ENCODE measurements at places on chromosomes 5 and 9.

DNA sequence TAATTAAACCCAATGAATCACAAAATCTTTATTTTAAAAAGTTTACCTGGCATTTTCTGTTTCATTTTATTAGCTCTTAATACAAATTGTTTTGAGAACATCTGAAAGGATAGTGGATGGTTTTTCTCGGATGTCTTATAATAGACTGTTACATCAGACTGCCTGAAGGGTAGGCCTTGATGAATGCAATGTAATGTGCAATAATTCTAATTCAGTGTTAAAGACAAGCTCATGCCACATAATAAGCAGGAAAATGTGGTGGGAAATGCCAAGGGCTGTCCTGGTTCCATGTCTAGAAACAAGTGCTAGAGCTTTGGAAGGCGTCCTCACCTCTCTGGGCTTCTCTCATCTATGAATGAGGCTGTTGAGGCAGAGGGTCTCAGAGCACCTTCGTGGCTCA lies 148.1 kb downstream of the DEPDC1B start:
- DNase-seq: no peak

DNA sequence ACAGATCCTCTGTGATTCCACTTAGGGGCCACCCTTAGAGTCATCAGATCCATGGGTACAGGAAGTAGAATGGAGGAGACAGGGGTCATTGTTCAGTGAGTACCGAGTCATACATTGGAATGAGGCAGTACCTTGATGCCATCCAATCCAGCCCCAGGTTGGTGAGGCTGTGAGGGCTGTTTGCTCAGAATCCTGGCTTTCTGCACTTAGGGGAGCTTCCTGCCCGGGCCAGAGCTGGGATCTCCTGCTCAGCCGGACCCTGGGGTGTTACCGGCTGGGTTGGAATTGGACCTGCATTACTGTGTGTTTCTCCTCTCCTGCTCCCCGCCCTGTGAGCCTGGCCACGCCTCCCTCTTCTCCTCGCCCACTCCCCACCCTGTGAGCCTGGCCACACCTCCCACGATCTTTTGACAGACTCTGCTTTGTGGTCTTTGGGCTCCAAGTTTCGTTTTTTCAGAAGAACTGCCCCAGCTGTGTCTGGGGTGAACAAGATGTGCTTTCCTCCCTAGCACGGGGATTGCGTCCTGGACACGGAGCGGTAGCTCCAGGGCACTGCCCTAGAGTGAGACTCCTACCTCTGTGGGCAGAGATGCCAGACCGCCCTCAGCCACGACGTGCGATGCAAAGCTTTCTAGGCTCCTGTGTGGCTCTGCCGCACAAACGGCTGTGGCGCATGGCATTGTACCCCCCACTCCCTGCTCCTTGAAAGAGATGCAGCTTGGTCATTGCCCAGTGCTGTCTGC lies 15.4 kb downstream of the TRAF2 start:
- DNase-seq: peak; percentile 39

DNA sequence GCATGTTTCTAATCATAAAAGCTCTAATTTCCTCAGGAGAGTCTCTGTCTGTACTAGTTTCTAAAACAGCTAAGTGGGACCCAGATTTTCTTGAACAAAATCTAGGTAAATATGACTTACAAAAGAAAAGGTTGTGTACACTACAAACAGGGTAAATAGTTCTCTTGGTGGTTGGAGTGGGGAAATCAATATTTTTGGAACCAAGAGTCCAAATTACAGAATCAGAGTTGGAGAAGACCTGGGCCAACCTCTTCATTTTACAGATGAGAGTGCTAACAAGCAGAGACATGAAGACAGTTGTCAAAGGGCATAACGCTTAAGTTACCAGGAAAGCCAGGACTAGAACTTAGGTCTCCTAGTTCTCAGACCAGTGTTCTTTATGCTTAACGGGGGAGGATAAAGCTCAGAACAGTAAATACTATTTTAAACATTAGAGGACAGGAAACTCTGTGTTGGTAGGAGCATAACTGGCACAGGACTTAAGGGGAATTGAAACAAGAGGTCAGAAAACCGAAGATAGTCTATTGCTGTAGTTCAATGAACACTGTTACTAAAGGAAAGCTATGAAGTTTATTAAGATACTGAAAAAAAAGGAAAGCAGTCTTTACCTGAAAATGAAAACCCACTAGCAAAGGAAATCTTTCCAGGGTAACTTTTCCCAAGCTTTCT lies 9.3 kb upstream of the GOLGA1 start:
- DNase-seq: no peak

DNA sequence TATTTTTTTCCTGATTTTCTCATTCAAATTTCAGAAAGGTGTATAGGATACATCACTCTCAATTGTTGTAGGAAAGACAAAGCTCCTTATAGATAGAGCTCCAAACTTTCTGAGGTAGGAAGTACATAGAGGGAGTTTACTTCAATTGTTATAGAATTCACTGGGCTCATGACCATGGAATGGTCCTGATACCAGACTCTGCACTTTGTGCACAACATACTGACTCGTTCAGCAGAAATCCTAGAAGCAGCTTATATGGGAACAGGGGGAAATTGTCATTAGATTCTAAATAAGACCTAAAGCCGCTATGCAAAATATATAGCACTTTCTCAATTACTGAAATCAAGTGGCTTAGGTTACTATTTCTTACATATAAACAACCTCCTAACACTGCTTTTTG lies 240.5 kb upstream of the TUSC1 start:
- no peak for DNase-seq

DNA sequence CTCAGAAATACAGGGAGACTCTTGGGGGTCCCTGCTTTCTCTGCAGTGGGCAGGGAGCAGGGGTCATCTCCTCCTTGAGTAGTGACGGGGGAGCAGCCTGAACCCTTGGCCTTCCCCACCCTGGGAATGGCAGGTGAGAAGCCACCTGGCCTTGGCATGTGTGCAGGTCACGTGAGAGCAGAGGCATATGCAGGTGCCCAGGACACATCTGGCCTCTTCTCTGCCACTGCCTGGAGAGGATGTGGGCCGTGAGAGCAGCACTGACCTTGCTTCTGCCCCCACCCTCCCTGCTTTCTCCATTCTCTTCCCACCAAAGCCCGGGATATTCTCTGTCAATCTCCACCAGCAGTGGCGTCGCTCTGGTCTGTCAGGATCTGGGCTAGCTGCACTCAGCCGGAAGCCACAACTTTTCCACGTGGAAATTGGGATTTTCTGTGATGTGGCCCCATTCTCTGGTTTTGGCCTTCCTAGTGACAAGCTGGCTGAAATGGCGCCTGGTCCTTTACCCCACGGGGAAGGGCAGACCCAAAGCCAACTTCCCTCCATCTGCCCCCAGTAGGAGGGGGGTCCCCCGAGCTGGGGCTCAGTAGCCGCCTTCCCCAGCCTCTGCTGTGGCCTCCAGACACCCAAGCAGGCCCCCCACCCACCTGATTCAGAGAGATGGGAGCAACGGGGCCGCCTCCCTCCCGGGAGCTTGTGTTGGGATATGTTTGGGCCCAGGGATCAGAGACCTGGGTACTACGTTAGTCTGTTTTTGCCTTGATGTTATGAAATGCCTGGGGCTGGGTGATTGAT lies 70.4 kb upstream of the FCN1 start:
- no peak for DNase-seq

DNA sequence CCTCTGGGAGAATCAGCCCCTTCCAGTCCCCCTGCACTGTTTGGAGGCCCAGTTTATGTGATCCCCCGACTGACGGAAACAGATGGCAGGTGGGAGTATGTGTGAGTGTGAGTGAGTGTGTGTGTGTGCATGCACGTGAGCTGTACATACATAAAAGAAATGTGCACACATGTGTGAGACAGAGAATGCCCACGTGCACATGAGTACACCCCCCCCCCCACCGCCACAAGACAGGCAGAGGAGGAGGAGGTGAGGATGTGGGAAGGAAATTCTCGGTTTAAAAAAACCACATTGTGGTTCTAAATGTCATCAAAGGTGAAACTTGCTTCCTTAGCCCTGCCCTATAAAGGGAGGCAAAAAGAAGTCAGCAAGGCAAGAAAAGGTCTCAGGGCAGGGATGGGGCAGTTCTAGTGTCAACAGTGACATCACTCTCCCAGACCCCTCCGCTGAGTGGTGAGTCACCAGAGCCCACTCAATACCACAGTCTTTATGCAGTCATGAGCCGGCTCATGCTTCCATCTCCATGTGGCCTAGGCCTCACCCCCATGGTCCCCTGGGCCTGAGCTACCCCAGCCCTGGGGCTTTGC lies 79.2 kb upstream of the HSPA9 start:
- peak; percentile 7 for DNase-seq

GRCh38 chr9:27679338-27679737 lies 106.1 kb upstream of the C9orf72 start:
- no peak for DNase-seq

DNA sequence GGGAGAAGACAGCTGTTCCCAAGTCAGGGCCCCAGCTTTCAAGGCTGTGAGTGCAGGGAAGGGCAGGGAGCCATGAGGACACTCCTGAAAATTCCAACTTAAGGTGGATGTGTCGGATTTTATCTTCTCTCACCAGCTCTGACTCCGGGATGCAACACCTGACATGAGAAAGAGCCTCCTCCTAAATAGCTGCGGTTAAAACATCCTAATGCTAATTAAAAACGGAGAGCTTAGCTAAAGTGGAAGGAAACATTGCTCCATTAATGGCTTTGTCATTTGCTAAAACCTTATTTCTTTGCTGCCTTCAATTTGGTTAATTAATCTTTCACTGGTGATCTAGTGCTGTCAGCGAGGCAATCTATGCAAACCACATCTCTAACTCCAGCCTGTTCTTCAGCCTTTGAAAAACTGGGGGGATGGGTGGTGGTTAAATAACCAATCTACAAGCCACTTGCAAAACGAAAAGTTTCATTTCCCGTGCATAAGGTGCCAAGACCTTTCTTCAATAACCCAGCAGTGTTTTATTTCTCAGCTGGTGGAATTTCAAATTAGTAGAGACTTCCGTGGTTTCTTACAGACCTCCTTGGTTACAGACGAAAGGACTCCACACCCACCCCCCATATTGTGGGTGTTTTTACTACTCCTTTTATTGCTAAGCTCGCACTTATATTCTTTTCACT lies 379.6 kb downstream of the MLLT3 start:
- no peak for DNase-seq

DNA sequence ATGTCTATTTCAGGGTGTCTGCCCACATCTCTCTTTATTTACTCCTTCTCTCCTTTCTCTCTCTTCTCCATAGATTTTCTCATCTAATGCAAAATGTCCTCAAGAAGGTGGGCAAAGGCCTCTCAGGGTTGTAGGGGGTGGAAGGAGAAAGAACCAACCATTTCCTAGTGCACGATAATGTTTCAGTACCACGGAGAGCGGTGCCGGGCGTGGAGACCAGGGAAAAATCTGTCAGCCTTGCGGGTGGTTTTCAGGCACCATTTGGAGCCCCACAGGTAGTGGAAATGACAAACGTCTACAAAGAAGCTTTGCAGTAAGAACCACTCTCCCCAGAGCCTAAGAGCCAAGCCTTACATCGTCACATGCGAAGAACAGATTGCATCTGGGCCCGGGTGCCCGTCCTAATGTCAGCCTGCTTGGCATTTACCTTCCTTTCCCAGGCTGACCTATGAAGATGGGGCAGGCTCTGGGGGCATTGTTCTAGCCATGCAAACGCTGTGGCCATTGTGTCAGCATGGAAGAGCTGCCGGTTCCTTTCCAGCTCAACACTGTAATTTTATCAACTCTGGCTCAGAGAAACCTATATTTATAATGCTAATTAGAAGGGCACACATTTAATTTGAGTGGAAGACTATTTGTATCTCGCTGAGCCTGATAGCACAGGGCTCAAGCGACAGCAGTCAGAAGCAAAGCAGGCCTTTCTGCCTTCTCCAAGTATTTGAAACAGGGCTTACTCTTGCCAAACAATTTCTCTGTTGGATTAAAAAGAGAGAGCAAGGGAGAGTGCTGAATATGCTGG lies 430.1 kb upstream of the WWC1 start:
- DNase-seq: no peak

DNA sequence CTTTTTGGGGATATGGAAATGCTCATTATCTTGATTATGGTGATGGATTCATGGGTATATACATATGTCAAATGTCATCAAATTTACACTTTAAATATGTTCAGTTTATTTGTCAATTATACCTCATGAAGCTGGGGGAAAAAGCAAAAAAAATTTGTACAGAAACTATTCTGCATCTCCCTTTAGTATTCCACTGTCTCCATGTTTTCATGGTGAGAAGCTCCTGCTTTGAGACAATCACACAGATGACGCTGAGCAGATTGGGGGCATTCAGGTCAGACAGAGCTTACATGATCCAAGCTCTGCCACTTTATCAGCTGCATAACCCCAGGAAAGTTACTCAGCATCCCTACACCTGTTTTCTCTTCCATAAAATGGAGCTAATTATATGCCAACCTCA lies 101.5 kb downstream of the PLPPR1 start:
- DNase-seq: no peak

- no peak for DNase-seq
These were observed 204.8 kb downstream of the HCN1 start for GRCh38 chr5:45491368-45491767.

- no peak for DNase-seq
These were observed 6.4 kb downstream of the THBS4 start for GRCh38 chr5:80041527-80041926.

DNA sequence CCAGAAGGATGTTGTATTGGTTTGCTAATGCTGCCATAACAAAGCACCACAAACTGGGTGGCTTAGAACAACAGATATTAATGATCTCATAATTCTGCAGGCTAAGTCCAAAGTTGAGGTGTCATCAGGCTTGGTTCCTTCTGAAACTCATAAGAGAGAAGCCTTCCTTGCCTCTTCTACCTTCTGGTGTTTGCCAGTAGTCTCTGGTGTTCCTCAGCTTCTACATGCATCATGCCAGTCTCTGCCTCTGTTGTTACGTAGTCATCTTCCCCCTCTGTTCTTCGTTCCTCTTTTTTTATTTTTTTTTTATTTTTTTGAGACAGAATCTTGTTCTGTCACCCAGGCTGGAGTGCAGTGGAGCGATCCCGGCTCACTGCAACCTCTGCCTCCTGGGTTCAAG lies 61.8 kb downstream of the LRRC70 start:
- DNase-seq: no peak

DNA sequence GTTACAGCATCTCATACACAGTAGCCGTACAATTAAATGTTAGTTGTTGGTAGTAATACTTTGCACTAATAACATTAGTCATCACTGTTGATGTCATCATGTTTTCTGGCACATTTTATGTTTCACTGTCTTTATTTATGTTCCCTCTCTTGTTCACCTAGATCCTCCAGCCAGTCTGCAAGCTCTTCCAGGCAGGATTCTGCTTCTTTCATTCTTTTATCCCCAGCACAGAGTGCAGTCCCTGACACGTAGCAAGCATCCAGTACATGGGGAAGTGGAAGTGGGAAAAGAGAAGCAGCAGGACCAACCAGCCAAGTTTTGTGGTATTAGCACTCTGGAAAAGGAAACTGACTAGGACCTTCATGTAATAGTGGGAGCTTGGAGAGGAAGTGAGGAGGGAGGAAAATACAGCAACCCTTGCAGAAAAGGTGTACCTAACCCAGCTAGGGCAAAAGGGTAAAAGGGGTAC lies 89.7 kb upstream of the SLC44A1 start:
- DNase-seq: no peak

GRCh38 chr5:37668524-37669047 lies 171.3 kb downstream of the GDNF start:
- DNase-seq: no peak
